ENCODE measurements at places on chromosomes 13 and 19.

DNA sequence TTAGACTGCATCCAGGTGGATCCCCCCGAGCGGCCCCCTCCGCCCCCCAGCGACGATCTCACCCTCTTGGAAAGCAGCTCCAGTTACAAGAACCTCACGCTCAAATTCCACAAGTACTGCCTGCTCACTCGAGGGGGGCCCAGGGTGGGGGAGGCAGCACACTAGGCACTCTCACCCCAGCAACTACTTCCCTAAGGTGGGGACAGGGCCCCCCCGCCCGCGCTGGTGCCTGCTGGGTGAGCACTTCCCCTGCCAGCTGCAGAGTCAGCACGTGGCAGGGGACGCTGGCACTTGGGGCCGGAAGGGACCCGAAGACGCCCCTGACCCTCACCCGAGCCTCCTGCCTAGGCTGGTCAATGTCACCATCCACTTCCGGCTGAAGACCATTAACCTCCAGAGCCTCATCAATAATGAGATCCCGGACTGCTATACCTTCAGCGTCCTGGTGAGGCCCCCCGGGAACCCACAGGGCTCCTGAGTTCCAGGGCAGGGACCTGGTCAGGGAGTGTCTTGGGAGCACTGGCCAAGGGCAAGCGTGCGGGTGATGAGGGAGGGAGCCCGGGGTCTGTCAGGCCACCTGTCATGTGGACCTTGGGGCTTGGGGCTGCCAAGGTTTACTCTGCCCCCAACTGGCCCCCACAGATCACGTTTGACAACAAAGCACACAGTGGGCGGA lies 5.2 kb downstream of the MCOLN1 start:
- DNase-seq = no peak

DNA sequence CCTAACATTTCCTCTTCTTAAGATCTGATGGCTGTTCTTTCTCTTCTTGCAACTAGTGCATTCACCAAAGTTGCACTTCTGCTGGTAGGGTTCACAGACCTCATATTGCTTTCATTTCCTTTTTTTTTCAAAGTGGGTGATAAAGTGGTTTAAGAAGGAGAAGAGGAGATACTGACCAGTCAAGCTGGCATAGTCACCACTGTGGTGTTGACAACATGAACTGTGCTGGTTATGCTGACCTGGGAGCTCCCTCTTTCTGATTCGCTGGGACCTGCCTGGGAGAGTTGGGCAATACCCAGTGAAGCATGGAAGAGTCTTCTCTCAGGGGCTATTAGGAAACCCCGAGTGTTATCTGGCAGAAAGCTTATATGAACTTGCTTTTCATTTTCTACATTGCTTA lies 222.9 kb downstream of the SLITRK5 start:
- DNase-seq = no peak

- DNase-seq = no peak
Observed at GRCh38 chr19:1783354-1783753, 28.7 kb downstream of the ATP8B3 start.

DNA sequence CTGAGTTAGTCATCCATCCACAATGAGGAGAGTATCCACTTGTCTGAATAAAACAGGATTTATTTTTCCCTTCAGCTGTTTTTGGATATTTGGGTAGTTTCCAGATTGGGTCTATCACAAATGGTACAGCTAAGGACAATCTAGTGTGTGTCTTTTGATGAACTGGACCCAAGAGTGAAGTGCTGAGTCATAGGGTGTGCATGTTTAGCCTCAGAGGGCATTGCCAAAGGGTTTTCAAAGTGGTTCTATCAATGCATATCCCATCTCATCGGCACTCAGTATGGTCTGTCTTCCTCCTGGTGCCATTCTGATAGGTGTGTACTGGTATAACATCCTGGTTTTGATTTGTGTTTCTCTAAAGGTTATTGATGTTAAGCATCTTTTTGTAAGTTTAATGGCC lies 62.3 kb downstream of the GSX1 start:
- no peak for DNase-seq

GRCh38 chr19:54324071-54324470 lies 11.1 kb upstream of the LILRA5 start:
- no peak for DNase-seq

DNA sequence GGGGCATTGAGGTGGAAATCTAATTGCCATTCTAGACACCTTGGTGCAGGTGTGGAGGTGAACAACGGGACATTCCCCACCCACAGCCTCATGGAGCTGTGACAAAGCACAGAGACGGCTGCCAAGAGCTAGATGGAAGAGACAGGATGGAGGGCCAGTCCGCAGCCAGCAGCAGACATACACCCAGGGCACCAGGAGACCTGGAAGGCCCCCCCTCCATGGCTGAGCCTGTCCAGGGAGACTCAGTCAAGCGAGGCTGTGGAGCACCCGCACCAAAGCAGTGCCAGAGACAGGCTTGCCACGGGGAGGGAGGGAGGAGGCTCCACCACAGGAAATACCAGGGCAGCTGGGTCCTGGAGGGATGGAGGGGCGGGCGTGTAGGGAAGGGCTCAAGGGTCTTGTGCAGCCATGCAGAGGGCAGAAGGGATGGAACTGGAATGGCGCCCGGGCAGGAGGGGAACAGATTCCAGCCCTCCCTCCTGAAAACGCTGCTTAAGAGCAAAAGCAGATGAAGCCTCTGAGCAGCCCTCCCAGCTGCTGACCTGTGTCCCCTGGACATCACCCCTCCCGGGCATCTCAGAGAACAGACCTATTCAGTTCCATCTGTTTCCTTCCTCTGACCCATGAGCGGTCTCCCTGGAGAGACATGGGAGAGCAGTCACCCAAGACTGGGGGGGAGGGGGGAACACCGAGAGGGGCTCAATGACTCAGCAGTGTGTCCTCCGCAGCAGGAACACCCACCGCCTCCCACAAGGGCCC lies 14.4 kb downstream of the EPS15L1 start:
- DNase-seq = no peak

GRCh38 chr13:106415442-106415841 lies 120.0 kb downstream of the EFNB2 start:
- DNase-seq = no peak
